ENCODE measurements at places on chromosomes 3 and 15.
A peak's percentile ranks its signal among the peaks of the same experiment; 100 is the strongest.

DNA sequence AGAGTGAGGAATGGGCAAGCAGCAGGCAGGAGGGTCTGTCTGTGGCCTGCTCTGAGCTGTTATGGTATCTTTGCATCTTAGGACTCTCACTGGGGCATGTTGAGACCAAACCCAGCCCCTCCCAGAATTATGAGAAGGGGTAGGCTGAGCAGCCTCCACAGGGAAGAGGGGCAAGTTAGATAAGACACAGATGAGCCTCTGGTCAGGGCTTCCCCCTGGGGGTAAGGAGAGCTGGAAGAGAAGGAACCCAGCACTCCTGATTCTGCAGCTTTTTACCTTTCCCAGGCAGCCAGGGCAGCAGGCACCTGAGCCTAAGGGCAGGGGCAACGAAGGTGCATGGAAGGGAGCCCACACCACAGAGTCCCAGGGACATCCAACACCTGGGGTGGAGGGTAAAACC is 19.3 kb downstream of the DUOX1 start:
- DNase-seq, result no peak

DNA sequence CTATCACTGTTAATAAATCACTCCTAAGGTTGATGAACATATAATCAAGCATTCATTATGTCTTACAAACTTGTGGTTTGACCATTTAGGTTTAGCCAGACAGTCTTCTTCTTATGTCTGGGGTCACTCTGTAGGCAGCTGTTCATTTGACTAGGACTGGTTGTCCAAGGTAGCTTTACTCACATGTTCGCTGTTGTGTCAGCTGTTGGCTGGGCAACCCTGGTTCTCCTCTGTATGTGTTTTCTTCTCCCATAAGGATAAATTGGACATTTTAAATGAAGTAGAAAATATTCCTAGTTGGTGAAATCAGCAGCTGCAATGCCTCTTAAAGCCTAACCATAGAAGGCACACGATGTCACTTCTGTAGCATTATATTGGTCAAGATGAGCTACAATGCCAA is 635.1 kb downstream of the EPHA3 start:
- no peak for DNase-seq

GRCh38 chr15:75578173-75578947 is 755 bp downstream of the PTPN9 start:
- DNase-seq, result peak; percentile 50

DNA sequence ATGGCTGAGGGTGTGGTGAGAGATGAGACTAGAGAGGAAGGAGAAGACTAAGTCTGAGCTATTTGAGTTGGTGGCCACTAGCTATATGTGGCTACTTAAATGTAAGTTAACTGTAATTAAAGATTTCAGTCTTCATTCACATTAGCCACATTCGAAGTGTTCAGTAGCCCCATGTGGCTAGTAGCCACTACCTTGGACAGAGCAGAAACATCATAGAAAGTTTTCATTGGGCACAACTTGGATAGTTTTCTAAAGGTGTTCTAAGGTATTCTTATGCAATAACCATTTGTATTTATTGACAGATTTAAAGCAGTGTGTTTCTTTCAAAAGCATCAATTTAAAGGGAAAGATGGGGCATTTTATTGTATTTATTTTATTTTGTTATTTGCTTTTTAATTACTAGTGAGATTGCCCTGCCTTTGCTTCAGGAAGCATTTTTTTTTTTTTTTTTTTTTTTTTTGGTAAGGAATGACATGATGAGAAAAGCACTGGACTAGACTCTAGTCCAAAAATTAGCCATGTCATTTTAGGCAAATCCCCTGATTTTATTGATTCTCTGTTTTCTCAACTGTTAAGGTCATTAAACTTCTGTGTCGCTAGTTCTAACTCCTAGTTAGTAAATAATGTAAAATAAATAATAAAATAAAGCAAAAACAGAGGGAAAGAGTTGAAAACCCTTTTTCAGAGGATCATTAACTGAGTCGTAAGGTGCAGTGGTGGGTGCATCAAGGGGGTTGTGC is 153.0 kb upstream of the ROBO2 start:
- DNase-seq, result no peak

DNA sequence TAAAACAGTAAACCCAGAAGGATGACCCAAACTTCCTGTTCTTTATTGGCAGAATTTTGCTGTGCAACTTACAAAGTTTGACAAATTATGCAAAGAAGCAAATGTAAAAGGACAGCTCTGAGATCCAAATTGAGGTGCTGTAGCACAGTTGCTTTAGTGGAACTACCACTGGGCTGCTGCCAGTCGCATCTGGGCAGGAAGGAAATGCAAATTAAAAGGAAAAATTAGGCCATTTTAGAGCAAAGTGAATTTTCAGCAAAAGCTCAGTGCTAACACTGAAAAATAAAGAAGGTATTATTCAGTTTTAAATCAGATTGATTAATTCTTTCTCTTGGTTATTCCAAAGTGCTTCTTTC is 104.5 kb downstream of the ZMAT3 start:
- no peak for DNase-seq

DNA sequence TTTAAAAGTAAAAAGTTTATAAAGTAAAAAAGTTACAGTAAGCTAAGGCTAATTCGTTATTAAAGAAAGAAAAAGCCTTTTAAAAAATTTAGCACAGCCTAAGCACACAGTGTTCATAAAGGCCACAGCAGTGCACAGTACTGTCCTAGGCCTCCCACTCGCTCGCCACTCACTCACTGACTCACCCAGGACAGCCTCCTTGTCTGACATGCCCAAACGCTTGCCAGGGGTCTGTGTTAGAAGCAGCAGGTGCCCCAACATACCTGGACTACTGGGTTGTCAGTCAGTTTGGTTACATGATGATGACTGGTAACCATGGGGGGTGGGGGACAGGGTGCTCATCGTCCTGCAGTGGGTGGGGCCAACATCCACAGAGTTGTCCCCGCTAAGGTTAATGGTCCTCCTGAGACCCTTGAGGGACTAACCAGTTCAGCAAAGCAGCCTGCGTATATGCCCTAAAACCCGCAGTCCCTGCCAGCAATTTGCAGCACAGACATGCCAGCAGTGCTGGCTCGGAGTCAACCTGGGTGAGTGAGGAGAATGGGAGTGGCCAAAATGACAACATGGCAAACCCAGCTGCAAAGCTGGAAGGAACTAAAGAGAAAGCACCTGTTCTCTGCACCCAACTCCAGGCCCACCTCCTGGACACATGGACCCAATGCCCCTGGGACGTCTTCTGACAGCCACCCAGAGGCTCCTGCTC is 49.2 kb downstream of the CYFIP1 start:
- no peak for DNase-seq

GRCh38 chr3:134353831-134354611 is 20.2 kb downstream of the AMOTL2 start:
- no peak for DNase-seq

DNA sequence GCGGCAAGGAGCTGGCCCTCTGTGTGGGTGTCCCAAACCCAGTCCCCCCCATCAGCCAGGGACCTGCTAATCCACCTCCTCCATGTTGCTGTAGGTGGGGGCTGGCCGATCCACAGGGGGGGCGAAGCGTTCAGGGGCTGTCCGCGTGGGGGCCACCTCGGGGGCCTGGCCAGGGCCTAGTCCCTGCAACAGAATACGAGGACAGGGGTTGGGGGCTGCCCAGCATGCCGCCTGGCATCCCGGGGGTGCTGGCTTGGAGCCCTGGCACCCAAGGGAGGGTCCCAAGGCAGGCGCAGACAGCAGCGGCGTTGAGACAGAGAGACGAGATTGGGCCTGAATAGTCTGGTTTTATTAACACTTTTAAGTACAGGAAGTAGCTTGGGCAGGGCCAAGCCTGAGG is 3.8 kb upstream of the QARS1 start:
- DNase-seq, result no peak

DNA sequence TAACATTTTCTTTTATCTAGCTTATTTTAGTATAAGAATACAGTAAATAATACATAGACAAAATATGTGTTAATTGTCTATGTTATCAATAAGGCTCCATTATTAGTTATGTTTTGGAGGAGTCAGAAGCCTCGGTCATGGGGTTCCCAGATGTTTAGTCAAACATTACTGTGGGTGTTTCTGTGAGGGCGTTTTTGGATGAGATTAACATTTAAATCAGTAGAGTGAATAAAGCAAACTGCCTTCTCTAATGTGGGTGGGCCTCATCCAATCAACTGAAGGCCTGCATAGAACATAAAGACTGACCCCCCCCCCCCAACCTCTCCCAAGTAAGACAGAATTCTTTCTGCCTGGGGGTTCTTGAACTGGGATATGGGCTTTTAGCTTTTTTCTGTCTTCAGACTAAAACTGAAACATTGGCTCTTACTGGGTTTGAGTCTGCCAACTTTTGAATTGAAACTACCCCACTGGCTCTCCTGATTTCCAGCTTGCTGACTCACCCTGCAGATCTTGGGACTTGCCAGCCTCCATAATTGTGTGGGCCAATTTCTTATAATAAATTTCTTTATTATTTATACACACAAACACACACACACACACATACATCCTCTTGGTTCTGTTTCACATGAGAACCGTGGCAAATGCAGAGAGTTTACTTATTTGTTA is 192.0 kb downstream of the TPRG1 start:
- DNase-seq, result no peak

DNA sequence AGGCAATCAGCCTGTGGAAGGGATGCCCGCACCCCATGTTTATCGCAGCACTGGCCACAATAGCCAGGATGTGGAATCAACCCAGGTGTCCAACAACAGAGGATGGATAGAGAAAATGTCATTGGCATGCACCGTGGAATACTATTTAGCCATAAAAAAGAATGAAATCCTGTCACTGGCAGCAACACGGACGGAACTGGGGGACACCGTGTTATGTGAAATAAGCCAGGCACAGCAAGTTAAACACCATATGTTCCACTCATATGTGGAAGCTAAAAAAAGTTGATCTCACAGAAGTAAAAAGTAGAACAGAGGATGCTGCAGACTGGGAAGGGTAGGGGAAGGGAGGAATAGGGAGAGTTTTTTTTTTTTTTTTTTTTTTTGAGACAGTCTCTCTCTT is 15.6 kb downstream of the MELTF start:
- DNase-seq, result no peak

DNA sequence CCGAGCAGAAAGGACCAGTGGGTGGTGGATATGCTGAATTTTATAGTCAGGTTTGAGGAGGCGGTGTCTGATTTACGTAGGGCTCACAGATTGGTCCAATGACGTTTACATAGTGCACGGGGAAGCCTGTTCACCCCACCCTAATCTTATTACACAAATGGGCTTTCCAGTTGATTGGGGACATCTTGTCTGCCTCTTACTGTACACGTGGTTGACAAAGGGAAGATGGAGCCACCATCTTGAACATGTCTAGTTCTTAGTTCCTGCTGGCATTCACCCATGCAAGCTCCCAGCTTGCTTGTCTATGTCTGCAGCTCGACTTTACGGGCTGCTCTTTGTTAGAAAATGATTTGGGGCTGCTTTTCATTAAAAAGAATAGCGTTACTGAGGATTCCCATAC is 332.0 kb upstream of the SLCO3A1 start:
- DNase-seq, result no peak

GRCh38 chr15:77980098-77980497 is 97.4 kb downstream of the TBC1D2B start:
- no peak for DNase-seq

DNA sequence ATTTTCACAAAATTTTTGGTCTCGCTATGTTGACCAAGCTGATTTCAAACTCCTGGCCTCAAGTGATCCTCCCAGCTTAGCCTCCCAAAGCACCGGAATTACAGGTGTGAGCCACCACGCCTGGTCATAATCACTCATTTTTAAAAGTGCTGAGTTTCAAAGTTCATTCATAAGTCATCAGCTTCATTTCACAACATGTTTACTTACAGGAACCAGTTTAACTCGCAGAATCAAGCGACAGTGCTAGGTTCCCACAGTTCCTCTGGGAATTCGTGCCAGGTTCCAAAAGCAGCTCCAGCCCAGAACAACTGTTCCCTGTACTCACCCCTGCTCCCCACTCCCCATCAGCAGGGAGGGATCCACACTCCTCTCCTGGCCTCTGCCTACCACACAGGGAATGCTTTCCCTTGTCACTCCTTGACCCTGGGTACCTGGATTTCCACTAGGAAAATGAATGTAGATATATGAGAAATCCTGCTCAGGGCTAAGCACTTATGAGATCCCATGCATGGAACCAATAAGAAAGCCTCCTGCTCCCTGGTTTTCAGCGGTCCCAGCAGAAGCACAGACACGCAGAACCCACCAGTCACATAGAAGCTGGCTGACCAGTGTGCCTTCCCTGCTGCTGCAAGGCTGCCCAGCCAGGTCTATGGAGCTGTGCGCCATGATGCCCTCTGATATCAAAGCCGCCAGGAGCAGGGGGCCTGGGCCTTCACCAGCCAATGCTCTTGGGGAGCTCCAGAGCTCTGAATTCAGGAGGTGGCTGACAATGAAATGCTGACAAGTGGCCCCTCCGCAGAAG is 72.3 kb downstream of the ITGB5 start:
- DNase-seq, result no peak

DNA sequence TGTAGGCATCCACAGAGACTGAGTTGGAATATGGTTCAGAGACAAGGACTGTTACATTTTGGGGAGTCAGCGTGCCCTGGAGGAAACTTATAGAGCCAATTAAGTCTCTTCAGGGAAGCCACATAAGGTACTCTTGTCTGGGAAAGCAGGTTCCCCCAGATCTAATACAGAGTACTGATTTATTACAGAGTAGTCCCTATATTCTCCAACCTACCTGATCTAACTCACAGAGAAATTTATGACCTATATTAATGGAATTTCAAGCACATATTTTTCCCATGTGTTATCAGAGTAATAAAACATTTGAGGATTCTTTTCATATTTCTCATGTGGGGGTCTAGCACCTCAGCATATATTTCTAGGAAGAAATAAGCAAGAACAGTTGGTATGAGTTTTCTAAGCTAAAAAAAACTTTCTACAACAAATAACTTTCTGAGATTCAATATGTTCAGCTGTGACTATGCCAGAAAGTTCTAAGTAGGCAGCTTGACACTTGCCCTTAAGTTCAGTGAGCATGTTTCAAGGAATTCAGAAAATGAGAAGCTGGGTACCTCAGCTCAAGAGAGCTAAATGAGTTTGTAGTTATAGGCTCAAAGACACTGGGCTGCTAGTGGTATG is 75.3 kb upstream of the COL8A1 start:
- DNase-seq, result no peak

- DNase-seq, result no peak
Observed at GRCh38 chr15:74036271-74037170, 42.0 kb downstream of the PML start.

GRCh38 chr3:128205558-128206145 is 52.4 kb downstream of the EEFSEC start:
- DNase-seq, result no peak

DNA sequence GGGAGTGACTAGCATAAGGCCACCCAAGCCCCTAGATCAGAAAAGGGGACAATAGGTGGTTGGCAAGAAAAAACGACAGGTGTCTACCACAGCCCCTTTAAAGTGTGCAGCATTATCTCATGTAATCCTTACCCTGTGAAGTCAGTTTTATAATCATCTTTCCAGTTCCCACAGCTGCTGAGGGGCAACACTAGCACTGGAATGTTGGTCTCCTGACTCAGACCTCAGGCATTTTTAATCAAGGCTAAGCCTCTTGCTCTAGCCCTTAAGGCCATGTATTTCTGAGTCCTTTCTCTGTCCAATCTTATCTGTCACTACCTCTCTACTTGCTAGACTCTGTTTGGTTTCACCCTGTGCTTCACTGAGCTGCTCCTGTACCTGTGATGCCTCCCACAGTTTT is 171.7 kb downstream of the TLE3 start:
- DNase-seq, result no peak

Data from erythroblast (primary cell).